ENCODE measurements at places on chromosomes 5 and 9. TPM values are rescaled to one million over a fixed set of nuclear protein-coding genes. Genes with fewer than 3 reads are reported as not detected.
A peak's percentile ranks its signal among the peaks of the same experiment; 100 is the strongest.

- peaks cover 9% of the 10 kb centered on the region for H3K4me1 ChIP-seq
- no peaks in the 10 kb centered on the region for H3K36me3 ChIP-seq
- no peak overlapping the region for H3K4me3 ChIP-seq
- H3K27me3 ChIP-seq, result no peaks in the 10 kb centered on the region
- no peak for DNase-seq
These were observed 7.3 kb downstream of the PHF19 start for GRCh38 chr9:120869726-120870125.

- no peak overlapping the region for H3K27ac ChIP-seq
- H3K36me3 ChIP-seq, result peaks cover 8% of the 10 kb centered on the region
- H3K4me1 ChIP-seq, result peaks cover 4% of the 10 kb centered on the region
- H3K4me3 ChIP-seq, result no peak overlapping the region
- no peaks in the 10 kb centered on the region for H3K27me3 ChIP-seq
- DNase-seq, result no peak
These were observed 41.2 kb upstream of the IPPK start for GRCh38 chr9:92711146-92711545.

CCL28 gene
- total RNA-seq, result 116 TPM

OTP gene
- not detected for total RNA-seq

- no peaks in the 10 kb centered on the region for H3K36me3 ChIP-seq
- H3K27me3 ChIP-seq, result no peaks in the 10 kb centered on the region
- no peak overlapping the region for H3K4me3 ChIP-seq
These were observed 576.7 kb upstream of the ZNF462 start for GRCh38 chr9:106286249-106286648.

DNA sequence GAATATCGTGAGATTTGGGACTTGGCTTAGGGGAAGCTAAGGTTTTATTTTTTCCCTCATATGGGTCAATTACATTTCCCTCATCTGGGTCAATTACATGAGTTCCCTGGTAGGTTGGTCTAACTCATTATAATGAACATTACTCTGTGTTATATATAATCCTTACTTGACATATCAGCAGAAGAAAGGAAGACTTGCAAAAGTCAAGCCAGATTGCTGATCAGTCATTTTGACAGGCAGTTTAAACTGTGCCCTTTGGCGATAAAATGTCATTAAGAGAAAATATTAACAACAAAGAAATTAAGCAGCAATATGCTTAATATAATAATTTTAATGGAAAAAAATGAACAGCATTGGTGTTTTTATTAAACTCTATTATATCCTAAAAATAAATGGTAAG lies 23.1 kb upstream of the TRPM3 start:
- no peaks in the 10 kb centered on the region for H3K27me3 ChIP-seq
- no peak overlapping the region for H3K4me3 ChIP-seq
- no peaks in the 10 kb centered on the region for H3K36me3 ChIP-seq

GRCh38 chr5:74938250-74938933 lies 72.2 kb upstream of the FAM169A start:
- no peak overlapping the region for H3K4me3 ChIP-seq
- no peak for DNase-seq
- H3K36me3 ChIP-seq, result no peaks in the 10 kb centered on the region

DNA sequence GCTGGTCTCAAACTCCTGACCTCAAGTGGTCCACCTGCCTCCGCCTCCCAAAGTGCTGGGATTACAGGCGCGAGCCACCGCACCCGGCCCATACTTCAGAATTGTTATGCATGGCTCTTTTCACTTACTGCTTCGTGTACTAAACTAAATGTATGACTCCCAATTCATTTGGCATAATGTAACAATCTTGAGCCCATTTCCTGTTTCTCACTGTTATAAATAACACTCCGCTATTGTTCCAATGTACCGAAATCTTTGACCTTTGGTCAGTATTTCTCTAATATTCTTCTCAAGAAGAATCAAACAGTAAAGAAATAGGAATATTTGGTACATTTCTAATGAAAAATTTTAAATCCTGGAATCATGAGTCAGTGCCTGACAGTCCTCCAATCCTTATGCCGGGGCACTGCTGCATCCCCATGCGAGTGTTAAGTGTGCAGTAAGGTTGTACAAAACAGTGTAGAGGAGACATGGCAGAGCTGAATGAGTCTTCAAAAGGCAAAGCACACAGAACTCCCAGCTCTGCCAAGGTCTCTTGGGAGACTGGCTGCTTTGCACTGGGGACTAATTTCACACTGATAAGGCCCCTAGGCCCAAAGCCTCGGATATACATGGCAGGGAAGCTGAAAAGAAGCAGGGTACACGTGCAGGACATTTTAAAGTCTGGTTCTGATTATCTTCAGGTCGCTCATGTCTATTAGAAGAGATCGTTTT lies 58.4 kb downstream of the HABP4 start:
- no peaks in the 10 kb centered on the region for H3K27me3 ChIP-seq
- no peaks in the 10 kb centered on the region for H3K4me1 ChIP-seq
- H3K36me3 ChIP-seq, result no peaks in the 10 kb centered on the region
- DNase-seq, result no peak
- H3K4me3 ChIP-seq, result no peak overlapping the region

DNA sequence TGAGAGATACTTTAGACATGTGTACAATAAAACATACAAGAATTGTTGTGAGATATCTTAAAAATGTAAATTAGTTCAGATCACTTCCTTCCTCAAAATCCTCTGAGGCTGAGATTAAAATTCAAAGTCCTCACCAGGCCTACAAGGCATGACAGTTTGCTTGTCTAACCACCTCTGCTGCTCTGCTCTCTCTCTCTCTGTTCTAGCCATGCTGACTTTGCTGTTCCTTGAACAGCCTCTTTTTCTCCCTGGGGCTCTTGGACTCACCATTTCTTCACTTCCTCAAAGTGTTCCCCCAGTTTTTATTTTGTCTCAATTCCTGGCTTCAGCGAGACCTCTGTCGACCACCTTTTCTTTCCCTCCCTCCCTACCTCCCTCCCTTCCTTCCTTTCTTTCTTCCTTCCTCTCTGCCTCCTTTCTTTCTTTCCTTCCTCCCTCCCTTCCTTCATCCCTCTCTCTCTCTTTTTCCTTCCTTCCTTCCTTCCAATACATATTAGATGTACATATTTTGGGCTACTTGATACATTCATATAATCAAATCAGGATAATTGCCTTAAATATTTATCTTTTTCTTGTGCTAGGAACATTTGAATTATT lies 27.0 kb downstream of the CATSPER3 start:
- H3K4me3 ChIP-seq, result no peak overlapping the region
- DNase-seq, result no peak
- H3K36me3 ChIP-seq, result no peaks in the 10 kb centered on the region
- H3K27me3 ChIP-seq, result no peaks in the 10 kb centered on the region
- no peaks in the 10 kb centered on the region for H3K4me1 ChIP-seq
- no peak overlapping the region for H3K27ac ChIP-seq

DNA sequence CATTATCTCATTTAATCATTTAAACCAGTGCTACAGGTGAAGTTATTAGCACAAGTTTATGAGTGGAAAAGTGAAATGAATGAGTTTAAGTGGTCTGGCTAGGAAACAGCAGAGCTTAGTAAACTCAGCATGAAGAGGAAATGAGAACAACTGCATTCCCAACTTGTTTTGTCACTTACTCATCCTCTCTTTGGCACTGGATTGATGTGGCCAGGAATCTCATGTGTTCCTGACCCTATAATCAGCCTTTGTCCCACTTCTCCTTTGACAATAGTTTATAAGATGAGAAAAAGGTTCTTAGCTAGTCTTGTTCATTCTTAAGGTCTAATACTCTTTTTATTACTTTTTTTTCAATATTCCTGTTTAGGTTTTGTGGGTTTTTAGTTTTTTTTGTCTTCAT lies 559.2 kb upstream of the TLE4 start:
- no peaks in the 10 kb centered on the region for H3K36me3 ChIP-seq
- H3K4me1 ChIP-seq, result no peaks in the 10 kb centered on the region

HTR1A gene
- total RNA-seq, result not detected

DNA sequence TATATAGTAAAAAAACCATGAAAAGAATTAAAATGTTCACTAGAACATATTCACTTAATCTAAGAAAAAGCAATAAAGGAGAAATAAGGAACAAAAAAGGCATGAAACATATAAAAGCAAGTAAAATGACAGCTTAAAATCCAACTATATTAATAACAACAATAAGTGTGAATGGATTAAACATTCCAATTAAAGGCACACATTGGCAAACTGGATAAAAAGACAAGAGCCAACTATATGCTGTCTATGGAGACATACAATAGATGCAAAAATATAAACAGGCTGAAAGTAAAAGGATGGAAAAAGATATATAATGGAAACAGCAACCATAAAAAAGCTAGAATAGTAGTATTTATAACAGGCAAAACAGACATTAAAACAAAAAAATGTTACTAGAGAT lies 70.1 kb downstream of the AP3B1 start:
- H3K4me3 ChIP-seq, result no peak overlapping the region
- no peaks in the 10 kb centered on the region for H3K4me1 ChIP-seq
- no peaks in the 10 kb centered on the region for H3K27me3 ChIP-seq
- no peak for DNase-seq
- H3K27ac ChIP-seq, result no peak overlapping the region

DNA sequence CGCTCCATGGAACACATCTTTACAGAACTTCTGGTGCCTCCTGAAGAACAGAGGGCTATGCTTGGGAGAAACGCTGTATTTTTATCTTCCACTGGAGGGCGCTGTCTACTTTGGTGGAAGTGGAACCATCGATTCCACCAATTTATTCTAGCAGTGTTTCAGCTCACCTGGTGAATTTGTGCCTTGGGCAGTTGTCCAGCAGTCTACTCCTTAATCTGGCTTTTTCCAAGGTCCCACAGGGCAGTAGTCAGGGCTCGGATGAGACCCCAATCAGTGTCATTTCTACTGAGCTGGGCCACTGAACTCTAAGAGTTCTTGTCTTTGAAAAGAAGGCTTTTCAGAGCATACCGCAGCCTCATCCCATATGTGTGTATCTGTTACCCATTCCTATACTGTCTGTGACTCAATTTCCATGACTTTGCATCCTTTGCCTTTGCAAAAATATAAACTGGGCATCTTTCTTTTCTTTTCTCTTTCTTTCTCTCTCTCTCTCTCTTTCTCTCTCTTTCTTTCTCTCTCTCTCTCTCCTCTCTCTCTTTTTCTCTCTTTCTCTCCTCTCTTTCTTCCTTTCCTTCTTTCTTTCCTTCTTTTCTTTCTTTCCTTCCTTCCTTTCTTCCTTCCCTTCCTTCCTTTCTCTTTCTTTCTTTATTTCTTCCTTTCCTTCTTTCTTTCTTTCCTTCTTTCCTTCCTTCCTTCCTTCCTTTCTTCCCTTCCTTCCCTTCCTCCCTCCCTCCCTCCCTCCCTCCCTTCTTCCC lies 138.4 kb upstream of the ZNF618 start:
- no peaks in the 10 kb centered on the region for H3K4me1 ChIP-seq
- H3K36me3 ChIP-seq, result no peaks in the 10 kb centered on the region
- no peak overlapping the region for H3K4me3 ChIP-seq
- H3K27ac ChIP-seq, result no peak overlapping the region
- peak; percentile 56 for DNase-seq
- H3K27me3 ChIP-seq, result no peaks in the 10 kb centered on the region

GRCh38 chr5:143271431-143271830 lies 132.1 kb downstream of the NR3C1 start:
- H3K27me3 ChIP-seq, result no peaks in the 10 kb centered on the region
- no peak for DNase-seq
- H3K27ac ChIP-seq, result no peak overlapping the region
- H3K36me3 ChIP-seq, result no peaks in the 10 kb centered on the region
- H3K4me3 ChIP-seq, result no peak overlapping the region

LIFR gene
- total RNA-seq, result 7.0 TPM

SEMA5A gene
- 23.3 TPM for total RNA-seq

RETREG1 gene
- 49.9 TPM for total RNA-seq

DNA sequence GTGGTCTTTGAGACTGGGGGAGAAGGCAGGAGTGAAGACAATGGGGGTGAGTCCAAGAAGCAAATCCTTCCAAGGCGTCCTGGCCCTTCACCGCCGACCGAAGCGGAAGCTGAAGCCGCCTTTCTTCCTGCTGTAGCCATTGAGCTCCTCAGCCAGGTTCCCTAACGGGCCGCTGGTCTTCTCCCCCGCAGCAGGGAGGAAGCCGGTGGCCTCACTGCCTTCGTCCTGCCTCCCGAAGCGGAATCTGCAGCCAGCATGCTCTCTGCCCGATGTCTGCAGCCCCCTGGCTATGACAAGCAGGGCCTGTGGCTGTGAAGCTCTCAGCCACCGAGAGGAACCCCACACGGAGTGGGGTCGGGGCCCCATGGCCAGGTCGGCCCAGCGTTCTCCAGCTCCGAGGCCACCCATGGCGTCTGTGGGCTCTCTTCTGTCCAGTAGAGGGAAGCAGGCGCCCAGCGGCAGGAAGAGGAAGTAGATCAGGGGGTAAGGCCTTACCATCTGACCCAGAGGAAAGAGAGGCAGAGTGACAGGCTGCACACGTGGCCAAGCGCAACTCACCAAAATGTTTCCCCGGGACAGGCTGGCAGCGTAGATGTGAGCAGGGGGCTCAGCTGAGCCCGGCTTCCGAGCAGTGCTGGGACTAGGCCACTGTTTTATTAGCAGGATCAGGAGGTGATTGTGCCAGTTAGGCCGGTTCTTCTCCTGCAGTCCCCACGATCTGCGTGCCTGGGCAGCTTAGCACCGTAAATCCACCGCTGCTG lies 3.1 kb downstream of the QRFP start:
- H3K4me3 ChIP-seq, result no peak overlapping the region
- H3K27ac ChIP-seq, result no peak overlapping the region
- H3K27me3 ChIP-seq, result no peaks in the 10 kb centered on the region
- peaks cover 6% of the 10 kb centered on the region for H3K36me3 ChIP-seq
- DNase-seq, result no peak

DNA sequence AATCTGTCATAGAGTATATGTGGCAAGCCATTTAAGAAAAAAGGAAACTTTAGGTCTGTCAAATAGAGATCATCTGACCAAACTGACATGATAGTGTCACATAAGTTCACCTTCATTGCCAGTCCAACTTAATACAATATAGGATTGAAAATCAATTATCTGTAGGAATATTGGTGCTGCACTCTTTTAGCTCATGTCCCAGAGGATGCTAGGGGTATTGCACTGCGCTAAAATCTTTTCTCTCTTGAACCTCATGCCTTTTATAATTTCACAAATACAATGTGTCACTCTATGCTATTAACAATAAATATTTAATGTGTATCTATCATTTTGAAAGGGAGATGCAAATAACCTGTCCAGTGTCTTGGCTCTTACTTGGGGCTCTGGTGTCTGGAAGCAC lies 72.4 kb upstream of the FAM120A start:
- H3K4me1 ChIP-seq, result no peaks in the 10 kb centered on the region
- H3K36me3 ChIP-seq, result no peaks in the 10 kb centered on the region
- no peaks in the 10 kb centered on the region for H3K27me3 ChIP-seq
- no peak overlapping the region for H3K4me3 ChIP-seq

AGPAT2 gene
- 197 TPM for total RNA-seq

All from colonic mucosa (tissue), 4 donors.